ENCODE measurements at places on chromosomes 7 and 10.

DNA sequence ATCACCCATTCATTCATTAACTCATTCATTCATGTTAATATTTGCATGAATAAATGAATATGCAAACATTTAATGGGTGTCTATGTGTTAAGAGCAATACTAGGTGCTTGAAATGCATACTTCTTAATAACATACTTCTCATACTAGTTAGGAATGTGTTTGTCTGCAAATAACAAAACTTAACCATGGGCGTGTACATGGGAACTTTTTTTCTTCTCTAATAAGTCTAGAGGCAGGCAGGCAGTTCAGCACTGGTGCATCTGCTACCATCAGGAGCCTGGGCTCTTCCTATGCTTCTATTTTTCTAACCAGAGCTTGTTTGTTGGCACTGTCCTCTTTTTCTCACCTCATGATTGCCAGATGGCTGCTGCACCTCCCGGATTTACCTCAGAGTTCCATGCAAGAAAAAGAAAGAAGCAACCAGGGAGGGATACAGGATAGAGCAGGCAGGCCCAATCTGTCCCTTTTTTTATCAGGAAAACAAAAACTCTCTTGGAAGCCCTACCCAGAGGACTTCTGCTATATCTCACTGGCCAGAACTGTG, 22.7 kb downstream of the CDHR3 start:
- no peak for DNase-seq

DNA sequence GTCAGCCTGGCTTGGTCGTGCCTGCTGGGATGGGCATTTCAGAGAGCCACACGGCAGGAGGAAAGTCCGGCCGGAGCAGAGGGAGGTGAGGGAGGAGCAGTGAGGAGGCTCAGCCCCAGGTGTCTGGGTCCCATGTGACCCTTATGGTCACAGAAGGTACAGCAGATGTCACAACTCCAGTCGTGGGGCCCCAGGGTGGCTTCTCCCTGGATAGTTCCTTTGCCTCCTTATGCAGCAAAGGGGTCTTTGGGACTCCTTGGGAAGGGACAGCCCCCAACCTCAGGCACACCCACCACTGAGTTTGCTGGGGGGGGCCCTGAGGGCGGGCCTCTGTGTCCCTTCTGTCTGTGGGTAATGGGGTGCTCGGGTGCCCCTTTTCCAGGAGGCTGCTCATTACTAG, 19.6 kb upstream of the PRKAG2 start:
- no peak for DNase-seq

GRCh38 chr10:82453678-82454293, 578.8 kb downstream of the NRG3 start:
- no peak for DNase-seq

DNA sequence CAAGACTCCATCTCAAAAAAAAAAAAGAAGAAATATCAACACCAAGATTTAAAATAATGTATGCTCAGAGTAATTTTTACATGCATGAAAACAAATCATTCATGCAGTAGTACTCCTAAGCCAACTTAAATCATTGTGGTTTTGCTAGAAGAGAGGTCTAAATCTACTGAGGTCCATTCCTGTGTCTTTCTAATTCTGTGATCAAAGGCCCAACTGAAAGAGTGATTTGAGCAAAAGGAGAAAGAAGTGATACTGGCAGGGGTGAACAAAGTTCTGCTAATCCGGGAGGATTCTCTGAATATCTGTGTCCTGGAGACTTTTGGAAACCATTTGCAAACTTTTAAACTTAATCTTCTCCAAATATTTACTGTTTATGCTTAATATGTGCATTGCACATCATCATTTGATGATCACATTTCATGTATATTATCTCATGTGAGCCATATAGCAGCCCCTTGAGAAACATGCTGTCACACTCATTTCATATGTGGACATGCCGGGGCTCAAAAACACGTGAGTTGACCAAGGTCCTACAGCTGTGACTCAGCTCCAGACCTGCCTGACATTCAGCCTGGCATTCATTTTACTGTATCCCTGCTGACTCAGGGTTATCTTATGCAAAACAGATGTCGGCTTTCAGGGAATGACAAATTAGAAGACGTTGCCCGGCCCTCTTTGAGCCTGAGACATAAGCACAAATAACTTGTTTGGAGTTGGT, 76.4 kb downstream of the FAM107B start:
- no peak for DNase-seq

GRCh38 chr7:157004521-157005455, 5.7 kb downstream of the MNX1 start:
- DNase-seq, result no peak

- peak; percentile 51 for DNase-seq
Measured at GRCh38 chr10:70903262-70903921, 15.0 kb upstream of the PCBD1 start.

- no peak for DNase-seq
Measured at GRCh38 chr10:124578231-124579010, 116.8 kb downstream of the LHPP start.
